Left kidney (tissue), 8 donors: ENCODE measurements at places on chromosomes 6 and 20. TPM values are rescaled to one million over a fixed set of nuclear protein-coding genes. Genes with fewer than 3 reads are reported as not detected.

DNA sequence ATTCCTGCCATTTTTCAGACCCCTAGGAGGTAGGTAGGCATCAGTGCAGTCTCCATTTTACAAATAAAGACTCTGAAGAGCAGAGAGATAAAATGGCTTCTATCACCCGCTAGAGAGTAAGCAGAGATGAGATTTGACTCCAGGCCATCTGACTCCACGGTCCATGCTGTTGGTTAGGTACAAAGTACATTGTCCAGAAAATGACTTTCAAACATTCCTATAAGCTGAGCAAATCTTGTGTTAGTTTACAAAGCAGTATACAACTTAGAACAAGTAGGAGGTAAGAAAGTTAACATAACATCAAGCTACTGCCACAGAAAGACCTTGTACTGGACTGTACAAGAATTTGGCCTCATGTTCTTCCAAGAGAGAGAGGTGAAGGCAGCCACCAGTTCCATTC, 14.9 kb downstream of the BTN1A1 start:
- DNase-seq, result no peak

GRCh38 chr6:120077489-120077888, 727.9 kb upstream of the MAN1A1 start:
- DNase-seq, result peak; percentile 12

SLC35F1 gene
- polyA plus RNA-seq, result 3.9 TPM

GRCh38 chr6:108260126-108260808, 573 bp downstream of the SNX3 start:
- DNase-seq, result peak; percentile 40

GRCh38 chr6:8539453-8539852, 104.1 kb upstream of the SLC35B3 start:
- DNase-seq, result no peak

- no peak for DNase-seq
These were observed 83.0 kb downstream of the CENPW start for GRCh38 chr6:126422912-126423311.

DNA sequence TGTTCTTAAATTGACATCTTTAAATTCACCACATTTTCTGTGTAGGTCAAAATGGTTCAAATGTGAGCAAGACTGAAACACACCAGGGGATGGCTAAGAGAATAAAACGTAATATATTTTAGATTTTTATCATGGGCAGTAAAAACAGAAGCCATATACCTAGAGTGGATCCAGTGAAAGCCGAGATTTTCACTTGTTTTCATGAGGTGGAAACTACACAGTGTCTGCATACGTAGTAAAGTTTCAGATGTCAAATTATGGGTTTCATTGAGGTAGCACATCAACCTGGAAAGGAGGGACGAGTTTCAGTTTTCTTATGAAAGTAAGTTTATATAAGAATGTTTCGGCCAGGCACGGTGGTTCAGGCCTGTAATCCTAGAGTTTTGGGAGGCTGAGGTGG, 25.9 kb downstream of the METTL24 start:
- no peak for DNase-seq

DNA sequence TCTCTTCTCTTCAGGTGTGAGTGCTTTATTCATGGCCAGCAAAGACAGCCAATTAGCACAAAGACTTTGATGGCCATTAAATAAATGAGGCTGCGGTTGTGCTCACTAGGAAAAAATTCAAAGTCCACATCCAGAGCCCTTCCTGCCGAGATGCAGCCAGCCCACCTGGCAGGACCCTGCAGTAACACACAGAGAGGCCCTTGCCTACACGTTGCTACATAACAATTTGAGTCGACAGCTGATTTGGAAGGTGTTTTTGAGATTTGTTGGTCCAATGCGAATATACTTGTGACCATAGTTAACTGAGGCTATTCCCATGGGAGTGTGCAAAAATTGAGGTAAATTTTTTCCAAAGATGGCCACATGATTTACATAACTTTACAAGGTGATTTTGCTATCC, 605.4 kb upstream of the HTR1E start:
- no peak for DNase-seq

DNA sequence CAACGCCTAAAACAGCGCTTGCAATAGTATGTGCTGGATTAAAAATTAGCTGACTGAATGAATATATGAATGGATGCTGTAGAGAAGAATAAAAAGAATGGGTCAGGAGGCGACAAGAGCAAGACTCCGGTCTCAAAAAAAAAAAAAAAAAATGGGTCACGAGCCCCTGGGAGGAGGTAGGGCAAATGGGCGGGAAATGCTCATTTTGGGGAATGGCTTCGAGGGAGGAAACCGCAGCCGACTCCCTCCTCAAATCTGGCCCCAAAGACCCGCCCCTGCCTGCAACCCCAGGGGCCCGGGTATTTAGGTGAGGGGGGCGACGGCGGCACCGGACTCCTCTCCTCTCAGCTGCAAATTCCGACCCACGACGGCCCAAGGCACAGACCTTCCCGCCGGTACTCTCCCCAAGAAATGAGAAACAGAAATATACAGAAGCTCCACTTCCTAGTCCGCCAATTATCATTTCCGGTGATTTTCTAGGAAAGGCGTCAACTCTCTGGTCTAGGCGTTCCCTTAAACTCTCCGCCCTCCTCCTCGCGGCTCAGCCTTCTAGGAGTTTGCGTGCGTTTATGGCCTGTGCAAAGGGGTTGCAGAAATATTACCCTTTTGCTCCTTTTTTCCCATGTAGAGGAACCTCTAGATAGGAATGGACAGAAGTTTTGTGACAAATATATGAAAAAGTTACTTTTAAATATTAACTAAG, at the start of gene ZNF311:
ZNF311 (minus strand) TSS at position 133 of the 703 bp plus-strand sequence. CDS start 1,361 bp downstream, outside the sequence.
- peak; percentile 85 for DNase-seq

- no peak for DNase-seq
These were observed 62.4 kb downstream of the MDGA1 start for GRCh38 chr6:37635319-37635718.

DNA sequence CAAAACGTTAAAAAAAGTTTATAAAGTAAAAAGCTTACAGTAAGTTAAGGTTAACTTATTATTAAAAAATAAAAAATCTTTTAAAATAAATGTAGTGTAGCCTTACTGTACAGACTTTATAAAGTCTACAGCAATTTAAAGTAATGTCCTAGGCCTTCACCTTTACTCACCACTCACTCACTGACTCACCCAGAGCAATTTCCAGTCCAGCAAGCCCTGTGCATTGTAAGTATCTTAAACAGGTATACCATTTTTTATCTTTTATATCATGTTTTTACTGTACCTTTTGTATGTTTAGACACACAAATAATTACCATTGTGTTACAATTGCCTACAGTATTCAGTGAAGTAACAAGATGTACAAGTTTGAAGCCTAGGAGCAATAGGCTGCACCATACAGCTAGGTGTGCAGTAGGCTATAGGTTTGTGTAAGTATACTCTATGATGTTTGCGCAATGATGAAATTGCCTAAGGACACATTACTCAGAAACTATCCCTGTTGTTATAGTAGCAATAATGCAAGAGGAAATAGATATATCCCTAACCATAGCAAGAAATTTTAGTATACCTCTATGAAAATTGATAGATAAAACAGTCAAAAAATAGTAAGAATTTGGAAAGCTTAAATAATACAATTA, 39.5 kb downstream of the FBXO5 start:
- no peak for DNase-seq

DNA sequence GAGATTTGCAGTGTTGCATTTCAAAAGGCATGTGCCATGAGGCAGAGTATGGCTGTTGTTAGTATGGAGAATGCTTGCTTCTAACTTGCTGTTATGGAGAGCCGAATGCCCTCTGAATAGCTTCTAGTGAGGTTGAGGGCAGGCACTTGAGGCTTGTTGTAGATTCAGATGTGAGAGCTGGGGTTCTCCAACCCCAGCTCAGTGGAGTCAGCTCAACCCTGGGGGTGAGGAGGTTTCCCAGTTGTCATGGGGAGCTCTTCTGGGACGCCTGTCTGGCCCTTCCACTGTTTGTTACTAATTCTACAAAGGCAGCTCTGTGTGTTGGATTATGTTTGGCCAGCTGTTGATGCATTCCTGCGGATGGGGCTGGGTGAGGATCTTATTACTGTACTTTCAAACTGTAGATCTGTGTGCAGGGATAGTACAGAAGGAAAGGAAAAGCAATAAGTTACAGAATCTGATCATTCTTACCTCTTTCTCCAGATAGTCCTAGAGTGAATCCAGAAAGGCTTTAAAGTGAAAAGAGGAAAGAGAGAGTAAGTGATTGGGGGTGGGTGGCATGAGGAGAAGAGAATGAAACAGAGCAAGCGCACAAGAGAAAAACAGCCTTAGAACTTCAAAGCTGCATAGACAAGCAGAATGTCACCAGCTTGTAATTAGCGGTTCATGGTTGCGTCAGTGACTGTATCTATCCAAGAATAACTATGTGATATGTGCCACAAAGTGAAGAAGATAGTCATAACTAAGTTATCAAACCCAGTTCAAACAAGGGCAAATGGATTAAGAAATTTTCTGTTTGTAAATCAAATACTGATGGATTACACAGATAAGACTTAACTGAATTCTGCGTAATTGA, 148.7 kb downstream of the PRL start:
- DNase-seq, result peak; percentile 89

- DNase-seq, result no peak
These were observed 6.1 kb upstream of the ZMYND8 start for GRCh38 chr20:47362361-47363219.

CDH26 gene
- 1.6 TPM for polyA plus RNA-seq

- no peak for DNase-seq
These were observed 860.5 kb downstream of the DHX35 start for GRCh38 chr20:39822667-39823066.

DNA sequence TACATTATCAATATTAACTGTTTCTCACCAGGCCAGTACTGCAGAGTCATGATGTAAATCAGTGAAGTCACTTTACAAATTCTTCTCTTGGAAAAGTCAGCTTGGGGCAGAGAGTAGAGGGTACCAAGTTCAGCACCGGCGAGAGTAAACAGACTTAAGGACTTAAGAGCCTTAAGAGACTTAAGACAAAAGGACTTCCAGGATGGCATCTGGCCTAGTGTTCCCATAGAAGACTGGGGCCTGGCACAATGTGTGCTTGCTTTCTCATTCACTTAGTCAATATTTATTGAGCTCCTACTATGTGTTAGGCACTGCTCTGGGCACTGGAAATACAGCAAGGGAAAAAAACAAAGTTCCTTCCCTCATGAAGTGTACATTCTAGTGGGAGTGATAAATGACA, 1.4 kb upstream of the SNPH start:
- no peak for DNase-seq

SLC2A10 gene
- 16.6 TPM for polyA plus RNA-seq

DNA sequence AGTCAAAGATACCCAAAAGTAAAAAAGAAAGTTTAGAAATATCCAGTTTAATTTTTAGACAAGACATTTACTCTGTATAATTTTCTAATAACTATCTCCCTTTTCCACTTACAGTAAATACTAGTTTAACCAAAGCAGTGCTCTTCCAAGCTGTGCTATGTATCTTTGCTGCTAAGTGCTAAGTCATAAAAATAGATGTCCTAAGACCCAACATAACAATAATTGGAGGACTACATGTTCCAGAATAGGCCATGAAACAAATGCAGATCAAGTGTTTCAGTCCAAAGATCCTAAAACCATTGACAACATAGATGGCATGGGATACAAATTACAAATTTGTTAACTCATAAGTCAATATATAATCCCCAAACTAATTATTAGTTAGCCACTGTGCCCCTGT, 111.1 kb downstream of the FAM83B start:
- no peak for DNase-seq

GRCh38 chr6:48078120-48078519, 32.9 kb downstream of the PTCHD4 start:
- no peak for DNase-seq

DNA sequence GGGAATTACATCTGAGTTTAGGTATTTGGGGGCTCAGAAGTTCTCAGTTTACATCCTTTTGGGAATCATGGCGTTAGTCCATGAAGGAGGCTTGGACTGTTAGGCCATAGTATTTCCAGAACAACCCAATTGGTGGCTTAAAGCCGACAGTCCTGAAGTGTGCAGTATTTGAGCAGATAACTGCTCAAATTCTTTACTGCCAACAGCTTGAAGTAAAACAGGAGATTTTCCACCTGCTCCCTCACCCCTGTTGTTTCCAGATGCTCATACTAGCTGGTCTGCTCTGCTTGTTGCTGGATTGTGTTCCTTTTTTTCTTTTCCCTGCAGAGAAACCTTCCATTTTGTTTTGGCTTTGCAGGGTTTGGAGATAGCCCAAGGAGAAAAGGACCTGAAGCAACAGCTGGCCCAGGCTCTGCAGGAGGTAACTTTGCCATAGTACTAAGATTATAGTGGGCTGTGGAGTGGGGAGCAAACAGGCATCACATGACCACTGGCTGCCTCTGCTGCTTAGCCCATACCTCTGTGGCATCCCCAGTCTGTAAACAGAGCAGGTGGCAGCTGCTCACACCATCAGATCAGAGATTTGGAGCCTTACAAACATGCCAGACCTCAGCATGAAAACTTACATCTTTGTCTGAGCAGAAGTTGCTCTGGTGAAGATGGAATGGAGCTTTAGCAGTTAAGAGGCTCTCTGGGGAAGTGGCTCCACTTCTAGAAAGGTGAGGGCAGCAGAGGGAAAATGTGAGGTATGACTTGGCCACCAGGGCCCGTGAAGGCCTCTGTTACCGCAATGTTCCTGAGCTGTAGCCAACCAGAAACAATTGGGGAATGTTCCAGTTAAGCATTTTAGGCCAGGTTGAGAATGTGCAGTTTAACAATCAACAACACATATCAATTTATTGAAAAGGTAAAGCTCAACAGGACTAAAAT, 17.6 kb downstream of the RNF8 start:
- DNase-seq, result no peak

DNA sequence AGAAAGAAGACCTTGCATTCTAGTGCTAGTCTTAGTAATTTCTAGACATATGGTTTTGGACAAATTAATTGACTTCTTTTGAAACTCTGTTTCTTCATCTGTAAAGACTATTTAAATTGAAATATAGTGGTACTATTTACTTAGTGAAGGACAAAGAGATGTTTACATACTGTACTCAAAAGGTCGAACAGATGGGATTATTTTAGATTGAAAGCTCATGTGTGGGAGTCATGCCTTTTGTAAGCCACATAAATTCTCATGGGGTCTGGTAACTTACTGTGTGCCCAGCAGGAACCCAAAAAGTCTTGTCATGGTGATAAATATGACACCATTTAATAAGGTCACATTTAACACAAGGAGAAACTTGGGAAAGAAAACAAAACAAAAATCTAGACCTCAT, 368.2 kb upstream of the CITED2 start:
- DNase-seq, result no peak

DNA sequence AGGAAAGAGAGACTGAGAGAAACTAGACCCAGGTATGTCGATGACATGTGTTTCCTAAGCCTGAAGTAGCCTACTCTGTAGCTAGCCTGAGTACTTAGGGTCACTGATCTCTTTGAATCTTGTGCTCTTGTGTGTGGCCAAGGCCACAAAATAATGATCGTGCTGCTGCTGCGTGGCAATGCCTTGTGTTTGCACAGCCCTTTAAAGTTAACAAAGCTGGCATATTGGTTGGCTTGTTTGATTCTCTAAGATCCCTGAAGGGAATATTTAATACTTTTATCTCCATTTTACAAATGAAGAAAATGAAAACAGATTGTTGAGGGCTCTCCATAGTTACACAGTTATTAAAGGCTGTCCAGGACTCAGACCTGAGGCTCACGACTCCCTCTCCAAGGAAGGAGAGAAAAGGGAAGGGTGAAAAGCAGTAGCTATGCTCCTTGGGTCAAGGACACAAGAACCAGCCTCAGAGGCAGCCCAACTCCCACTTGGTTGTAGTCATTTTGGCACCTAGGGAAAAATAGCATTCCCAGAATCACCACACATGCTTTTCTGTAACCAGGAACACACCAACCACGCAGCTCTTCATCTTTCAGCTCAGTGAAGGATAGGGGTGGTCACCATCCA, 130.7 kb downstream of the LRFN2 start:
- DNase-seq, result no peak

- DNase-seq, result no peak
These were observed 119.2 kb downstream of the TOX2 start for GRCh38 chr20:44033873-44034272.
